CD4-positive, alpha-beta memory T cell (primary cell): ENCODE measurements at places on chromosomes 7 and 10. TPM values are rescaled to one million over a fixed set of nuclear protein-coding genes. Genes with fewer than 3 reads are reported as not detected.

Gene AHR
- polyA plus RNA-seq: 5.3 TPM

DNA sequence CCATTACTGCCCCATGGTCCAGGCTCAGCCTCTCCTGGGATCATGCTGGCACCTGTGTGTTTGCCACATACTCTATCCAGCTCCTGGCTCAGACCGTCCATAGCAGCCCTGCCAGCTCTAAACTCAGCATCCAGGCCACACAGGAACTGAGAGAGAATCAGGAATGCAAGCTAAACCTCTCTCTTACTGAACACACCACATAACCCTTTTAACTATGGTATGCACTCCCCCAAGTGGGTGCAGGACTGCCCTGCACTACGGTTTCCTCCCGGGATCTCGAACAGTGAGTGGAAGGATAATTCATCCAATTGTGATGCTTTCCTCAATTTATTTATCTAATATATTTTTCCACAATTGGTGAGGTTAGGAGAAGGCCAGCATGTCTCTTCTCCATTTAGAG lies 17.1 kb upstream of the ZNF800 start:
- no peaks in the 10 kb centered on the region for H3K27me3 ChIP-seq
- no peaks in the 10 kb centered on the region for H3K36me3 ChIP-seq
- no peak overlapping the region for H3K4me3 ChIP-seq
- no peak overlapping the region for H3K27ac ChIP-seq
- peaks cover 21% of the 10 kb centered on the region for H3K4me1 ChIP-seq

Gene ASAH2
- 3.1 TPM for polyA plus RNA-seq

Gene ETV1
- not detected for polyA plus RNA-seq

DNA sequence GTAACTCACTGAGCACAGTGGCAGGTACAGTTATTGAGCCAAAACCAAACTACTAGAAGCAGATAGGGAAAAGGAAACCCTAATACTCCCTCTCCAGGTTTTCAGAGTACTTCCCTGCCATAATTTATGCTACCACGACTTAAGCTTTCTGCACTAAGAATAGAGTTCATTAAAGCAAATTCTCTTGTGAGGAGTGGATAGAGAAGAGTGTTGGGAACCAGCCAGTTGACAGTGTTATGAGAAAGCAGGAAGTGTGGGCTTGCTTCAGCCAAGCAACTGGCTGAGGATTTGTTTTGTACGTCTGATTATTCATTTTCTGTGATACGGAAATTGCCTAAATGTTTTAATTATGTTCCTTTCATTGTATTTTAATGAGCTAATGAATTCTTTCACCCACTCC lies 280.5 kb downstream of the KIF20B start:
- no peak overlapping the region for H3K27ac ChIP-seq
- no peaks in the 10 kb centered on the region for H3K36me3 ChIP-seq
- DNase-seq: no peak
- H3K4me1 ChIP-seq: no peaks in the 10 kb centered on the region
- H3K4me3 ChIP-seq: no peak overlapping the region

- no peaks in the 10 kb centered on the region for H3K36me3 ChIP-seq
- H3K27me3 ChIP-seq: no peaks in the 10 kb centered on the region
- no peak overlapping the region for H3K4me3 ChIP-seq
- H3K27ac ChIP-seq: no peak overlapping the region
- H3K4me1 ChIP-seq: peaks cover 7% of the 10 kb centered on the region
These were observed 68.0 kb downstream of the GBF1 start for GRCh38 chr10:102313221-102313896.

- H3K4me3 ChIP-seq: no peak overlapping the region
- H3K27ac ChIP-seq: no peak overlapping the region
- no peak for DNase-seq
- no peaks in the 10 kb centered on the region for H3K27me3 ChIP-seq
These were observed 271.5 kb upstream of the AOAH start for GRCh38 chr7:36995776-36996175.

Gene CACNB2
- polyA plus RNA-seq: 0.36 TPM

Gene LRRTM3
- polyA plus RNA-seq: not detected

DNA sequence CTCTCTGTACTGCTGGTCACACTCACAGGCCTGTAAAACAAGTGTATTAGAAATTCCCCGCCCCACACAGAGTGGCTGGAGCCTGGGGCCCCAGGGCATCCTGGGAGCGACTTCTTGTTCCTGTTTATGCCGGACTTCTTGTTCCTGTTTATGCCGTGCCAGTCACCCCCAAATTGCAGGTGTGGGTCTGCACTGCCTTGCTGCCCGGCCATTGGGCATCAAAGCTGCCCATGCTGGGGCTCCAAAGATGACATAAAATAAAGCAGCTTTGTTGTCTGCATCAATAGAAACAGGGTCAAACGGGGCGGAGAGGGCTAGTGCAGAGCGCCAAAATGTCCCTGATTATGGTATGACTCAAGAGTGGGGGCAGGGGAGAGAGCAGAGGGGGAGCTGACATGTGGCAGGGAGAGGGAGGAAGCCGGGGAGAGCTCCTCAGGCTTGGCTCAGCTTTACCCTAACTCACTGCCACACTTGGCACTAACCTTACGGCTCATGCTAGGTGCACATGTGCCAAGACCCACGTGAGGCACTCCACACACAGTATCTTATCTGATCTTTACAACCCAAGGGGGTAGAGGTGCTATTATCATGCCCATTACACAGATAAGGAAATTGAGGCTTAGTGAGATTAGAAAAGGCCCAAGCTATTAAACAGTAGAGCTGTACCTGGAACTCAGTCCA lies 98.4 kb downstream of the PIP4K2A start:
- H3K4me1 ChIP-seq: peaks cover 97% of the 10 kb centered on the region
- DNase-seq: no peak
- H3K4me3 ChIP-seq: peak overlapping the region; percentile 6
- H3K27me3 ChIP-seq: no peaks in the 10 kb centered on the region

DNA sequence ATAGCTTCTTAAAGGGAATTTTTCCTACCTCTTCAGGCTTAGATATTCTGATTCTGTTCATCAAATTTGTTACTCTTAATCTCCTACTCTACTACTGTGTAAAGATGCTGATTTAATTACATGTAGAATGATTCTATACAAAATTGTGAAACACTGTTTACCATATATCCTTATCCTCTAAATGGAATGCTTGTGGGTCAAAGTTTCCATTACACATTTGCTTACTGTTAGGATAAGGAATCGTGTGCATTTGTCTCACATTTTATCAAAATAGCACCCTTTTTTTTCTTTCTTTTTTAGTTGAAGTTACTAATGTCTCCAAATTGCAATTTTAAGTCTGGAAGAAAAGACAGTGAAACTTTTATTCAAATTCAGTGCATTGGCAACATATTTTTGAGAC lies 65.3 kb downstream of the TFEC start:
- no peak overlapping the region for H3K4me3 ChIP-seq
- H3K27me3 ChIP-seq: no peaks in the 10 kb centered on the region
- H3K36me3 ChIP-seq: no peaks in the 10 kb centered on the region
- H3K27ac ChIP-seq: no peak overlapping the region

GRCh38 chr7:92603089-92603445 lies 12.9 kb upstream of the FAM133B start:
- no peak for DNase-seq
- no peak overlapping the region for H3K27ac ChIP-seq
- H3K4me1 ChIP-seq: no peaks in the 10 kb centered on the region
- no peaks in the 10 kb centered on the region for H3K27me3 ChIP-seq

DNA sequence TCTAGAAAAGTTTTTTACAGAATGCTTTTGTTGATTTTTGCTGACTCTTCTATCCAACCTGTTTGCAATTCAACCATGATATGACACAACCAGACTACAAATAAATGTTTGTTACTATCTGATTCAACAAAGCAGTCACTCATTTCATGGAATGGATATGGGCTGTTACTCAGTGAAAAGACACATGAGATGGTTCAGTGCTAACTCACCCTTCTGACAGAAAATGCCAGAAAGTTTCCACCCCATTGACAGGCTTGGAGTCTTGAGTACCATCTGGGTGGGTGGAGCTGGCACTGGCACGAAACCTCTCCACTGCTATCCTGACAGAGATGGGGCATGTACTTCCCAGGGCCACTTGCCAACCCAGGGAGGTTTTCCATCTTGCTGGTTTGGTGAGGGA lies 39.5 kb downstream of the RBM28 start:
- H3K4me3 ChIP-seq: no peak overlapping the region
- no peaks in the 10 kb centered on the region for H3K4me1 ChIP-seq
- no peaks in the 10 kb centered on the region for H3K27me3 ChIP-seq
- peaks cover 26% of the 10 kb centered on the region for H3K36me3 ChIP-seq
- no peak overlapping the region for H3K27ac ChIP-seq
